Activated T-helper 1 cell treated with anti-CD3 and anti-CD28 coated beads, Interleukin-2, amount 50 U/mL, for 16 hours (primary cell): ENCODE measurements at places on chromosomes 1 and 21.

DNA sequence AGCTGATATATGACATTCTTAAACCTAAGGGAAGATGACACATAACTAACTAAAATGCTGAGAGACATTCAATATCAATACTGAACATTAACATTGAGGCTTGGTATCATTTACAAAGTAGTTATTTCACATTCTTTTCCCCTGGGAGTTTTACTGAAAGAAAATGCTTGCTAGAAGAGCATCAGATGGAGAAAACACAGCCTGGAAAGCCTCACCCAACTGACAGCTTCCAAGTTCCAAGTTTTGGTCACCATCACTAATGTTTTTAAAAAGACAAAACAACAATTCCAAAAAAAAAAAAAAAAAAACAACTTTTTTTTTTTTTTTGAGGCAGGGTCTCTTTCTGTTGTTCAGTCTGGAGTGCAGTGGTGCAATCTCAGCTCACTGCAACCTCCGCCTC lies 80.6 kb downstream of the DSCAM start:
- no peak for DNase-seq

- no peak for DNase-seq
These were observed 224.2 kb downstream of the NPHP4 start for GRCh38 chr1:5768014-5768413.

DNA sequence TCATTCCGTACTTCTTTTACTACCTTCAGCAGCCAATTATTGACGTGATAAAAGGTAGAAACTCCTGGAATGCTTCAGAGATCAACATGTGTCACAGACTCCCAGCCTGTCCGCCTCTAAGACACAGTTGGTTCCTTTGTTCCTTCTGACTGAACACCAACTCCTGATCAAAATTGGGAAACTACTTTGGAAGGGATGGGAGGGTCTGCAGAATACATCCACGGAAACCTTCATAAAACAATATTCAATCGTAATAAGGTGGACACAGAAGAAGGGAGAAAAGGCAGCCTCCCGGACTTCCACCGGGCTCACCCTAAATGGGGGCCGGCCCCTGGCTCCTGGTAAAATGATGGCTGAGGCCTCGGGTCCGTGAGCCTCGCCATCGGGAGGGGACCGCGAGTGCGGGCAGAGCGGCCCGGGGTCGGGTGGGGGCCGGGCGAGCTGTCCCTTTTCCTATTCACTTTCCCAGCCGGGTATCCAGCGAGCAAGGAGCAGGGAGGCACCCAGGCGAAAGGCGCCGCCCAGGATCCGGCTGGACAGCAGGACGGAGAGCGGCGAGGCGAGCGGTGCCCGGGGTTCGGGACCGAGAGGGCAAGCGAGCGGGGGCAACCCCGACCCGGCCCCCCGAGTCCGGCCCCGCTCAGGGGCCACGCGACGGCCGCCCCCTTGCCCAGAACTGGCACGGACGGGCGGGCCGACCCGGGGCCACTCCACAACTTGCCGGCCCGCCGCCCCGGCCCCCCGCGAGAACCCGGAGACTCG lies 805 bp downstream of the NRIP1 start:
- DNase-seq: no peak

- no peak for DNase-seq
These were observed 21.9 kb downstream of the TMCC2 start for GRCh38 chr1:205249651-205250050.
